ENCODE measurements at places on chromosomes 7 and 10.

GRCh38 chr10:77173615-77174461 is 463.8 kb downstream of the KCNMA1 start:
- peak; percentile 91 for DNase-seq

- no peak for DNase-seq
Measured at GRCh38 chr10:79269443-79269842, 77.8 kb upstream of the PPIF start.

- no peak for DNase-seq
Measured at GRCh38 chr10:117727421-117727820, 184.9 kb downstream of the EMX2 start.

DNA sequence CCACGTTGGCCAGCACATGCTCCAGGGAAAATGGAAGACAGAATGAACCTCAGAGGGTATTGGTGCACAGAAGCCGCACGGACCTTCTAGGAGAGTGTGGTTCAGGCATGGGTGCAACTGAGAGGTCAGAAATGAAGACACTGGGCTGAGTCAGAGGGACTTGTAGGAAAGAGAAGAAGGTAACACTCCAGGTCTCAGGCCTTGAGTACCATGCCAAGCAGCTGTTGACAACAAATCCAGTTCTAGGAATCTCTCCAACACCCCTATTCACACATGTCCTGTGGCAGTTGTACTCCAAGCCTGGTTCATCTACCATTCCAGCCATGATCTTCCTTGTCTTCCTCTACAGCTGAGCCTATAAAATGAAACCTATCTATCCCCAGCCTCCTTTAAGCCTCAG is 251.6 kb downstream of the USP6NL start:
- no peak for DNase-seq

DNA sequence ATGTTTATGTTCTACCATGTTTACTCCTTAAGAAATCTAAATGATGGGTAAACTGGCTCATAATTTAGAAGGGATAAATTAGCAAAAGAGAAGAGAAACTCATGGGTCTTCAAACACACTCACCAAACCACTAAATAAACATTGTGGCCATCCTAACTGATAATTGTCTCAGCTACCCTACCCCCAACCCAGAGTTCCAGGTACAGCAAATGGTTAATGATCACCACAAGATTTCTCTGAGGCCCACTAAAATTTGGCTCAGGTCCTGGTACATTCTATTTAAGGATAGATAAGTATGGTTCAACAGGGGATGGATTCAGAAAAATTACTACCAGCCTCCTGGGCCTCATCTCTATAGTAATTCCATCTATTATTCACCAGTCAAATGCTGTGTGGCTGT is 21.4 kb downstream of the SLC25A13 start:
- peak; percentile 15 for DNase-seq

GRCh38 chr7:140653319-140654108 is 12.9 kb upstream of the DENND2A start:
- peak; percentile 62 for DNase-seq

DNA sequence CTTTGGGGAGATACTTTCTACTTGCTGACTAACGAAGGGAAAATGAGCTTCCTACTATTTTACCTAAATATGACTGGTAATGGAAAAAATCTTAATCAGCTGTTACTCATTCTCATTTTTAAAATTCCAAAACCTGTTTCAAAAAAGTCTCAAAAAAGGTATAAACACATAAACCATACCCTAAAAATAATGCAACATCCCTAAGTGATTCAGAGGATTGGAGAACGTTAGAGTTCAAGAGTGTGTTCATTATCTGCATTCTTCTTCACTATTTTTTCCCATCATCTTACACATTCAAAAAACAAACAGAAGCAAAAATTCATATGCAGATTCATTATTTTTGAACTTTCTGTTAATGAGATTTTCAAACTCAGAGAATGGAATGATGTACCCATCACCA is 150.4 kb upstream of the GNAI1 start:
- DNase-seq, result no peak

DNA sequence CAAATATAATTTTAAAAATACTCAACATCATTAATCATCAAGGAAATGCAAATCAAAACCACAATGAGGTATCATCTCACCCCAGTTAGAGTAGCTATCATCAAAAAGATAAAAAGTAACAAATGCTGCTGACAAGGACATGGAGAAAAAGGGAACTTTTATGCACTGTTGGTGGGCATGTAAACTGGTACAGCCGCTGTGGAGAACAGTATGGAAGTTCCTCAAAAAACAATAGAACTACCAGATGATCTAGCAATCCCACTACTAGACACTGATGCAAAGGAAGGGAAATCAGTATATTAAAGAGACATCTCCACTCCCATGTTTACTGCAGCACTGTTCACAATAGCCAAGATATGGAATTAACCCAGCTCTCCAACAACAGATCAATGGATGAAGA is 384.5 kb downstream of the PLXDC2 start:
- peak; percentile 30 for DNase-seq

DNA sequence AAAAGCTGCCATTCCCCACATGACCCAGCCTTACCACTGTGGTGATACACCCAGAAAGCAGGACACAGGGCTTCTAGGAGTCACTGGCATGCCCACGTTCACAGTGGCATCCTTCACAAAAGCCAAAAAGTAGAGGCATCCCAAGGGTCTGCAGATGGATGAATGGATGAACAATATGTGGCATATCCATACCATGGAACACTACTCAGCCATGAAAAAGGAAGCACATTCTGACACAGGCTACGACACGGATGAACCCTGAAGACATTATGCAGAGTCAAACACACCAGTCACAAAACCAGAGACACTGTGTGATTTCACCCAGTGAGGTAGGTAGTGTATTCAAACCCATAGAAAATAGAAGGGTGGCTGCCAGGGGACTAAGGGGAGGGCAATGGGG is 104.7 kb upstream of the DDC start:
- no peak for DNase-seq

DNA sequence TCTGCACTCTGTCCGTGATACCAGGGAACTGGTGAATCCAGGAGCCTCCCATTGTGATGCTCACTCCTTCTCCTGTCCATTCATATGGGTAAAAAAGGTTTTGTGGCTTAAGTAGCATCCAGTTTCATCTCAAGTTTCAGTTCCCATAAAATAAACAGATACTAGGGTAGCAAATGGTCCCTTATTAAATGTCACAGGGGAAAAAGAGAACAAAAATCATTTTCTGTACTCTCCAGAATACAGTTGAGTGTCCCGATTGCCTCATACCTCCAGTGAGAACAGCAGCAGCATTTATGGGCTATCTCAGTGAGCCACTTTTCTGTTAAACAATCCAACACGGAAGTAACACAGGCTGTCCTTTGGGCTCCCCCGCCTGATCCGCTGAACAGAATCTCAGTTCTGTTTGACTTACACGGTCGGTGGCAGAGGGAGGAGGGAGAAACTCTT is 179.6 kb downstream of the CELF2 start:
- no peak for DNase-seq

DNA sequence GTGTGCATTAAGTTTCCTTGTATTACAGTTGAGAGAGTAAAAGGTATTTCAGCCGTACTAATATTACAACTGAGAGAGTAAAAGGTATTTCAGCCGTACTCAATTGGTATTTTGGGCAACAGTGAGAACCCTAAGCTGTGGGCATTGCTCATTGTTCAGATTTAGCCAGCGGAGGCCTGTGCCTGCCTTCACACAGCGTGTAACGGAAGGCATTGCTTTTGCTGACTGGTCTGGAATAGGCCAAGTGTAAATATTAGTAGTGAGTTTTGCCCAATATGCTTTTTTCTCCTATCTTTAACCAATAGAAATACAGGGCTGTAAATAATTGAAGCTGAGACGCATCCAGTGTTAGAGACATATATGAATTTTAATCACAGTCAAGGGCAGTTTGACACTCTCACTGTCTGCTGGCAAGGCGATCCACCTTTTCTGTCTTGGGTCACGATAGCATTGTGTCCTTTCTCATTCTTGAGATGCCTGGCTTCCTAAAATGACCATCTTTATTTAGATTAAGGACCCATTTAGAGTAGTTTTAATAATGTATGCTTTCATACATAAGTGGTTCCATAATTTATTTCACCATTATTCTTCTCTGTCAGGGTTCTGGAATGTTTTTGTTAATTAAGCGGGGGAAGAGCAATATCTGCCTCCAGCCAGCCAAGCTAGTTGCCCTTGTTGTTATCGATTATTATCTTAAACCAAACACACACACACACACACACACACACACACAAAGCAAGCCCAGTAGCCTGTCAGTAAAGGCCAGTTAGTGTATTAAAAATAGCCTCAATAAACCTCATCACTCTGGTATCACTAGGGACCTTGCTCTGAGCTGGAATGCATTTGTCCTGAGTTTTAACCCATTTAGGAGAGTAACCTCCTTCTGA is 130.7 kb downstream of the CELF2 start:
- no peak for DNase-seq

GRCh38 chr7:45610660-45611299 is 36.6 kb downstream of the ADCY1 start:
- DNase-seq, result no peak

DNA sequence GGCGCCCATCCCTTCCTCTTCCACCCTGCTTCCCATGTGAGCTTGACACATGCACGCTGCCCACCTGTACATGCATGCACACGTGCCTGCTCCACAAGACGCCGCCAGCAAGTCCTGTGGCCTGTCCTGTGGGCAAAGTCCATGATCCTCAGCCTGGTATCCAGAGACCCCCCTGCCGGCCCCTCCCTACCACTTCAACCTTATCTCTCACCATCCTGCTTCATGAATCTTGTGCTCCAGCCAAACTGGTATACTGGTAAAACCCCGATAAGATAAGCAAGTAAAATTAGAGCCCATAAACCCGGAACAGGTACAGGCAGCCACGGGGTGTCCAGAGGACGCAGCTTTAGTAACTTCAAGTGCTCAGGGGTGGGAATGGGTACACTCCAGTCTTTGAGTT is 11.8 kb upstream of the TBXAS1 start:
- DNase-seq, result peak; percentile 50

GRCh38 chr10:48554246-48554645 is 50.6 kb downstream of the ARHGAP22 start:
- DNase-seq, result no peak

DNA sequence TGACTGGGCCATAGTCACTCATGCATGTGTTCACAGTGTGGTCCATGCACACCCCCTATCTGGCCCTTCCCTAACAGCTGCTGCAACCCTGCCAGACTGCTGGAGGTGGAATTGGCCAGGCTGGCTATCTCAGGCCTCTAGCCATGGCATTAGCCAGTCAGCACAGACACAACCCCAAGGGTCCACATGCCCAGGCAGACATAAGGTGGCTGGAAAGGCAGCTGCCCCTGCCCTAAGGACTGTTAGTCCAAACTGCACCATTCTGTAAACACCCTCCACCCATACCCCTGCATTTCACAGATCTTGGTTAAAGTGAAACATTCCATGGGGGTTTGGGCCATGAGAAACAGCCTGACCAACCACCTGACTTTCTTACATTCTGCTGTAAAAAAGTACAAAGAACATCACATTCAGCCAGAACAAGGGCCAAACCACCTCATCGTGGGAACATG is 137.4 kb upstream of the KCNMA1 start:
- no peak for DNase-seq

GRCh38 chr10:47114680-47115186 is 185.3 kb upstream of the GDF10 start:
- DNase-seq, result no peak

- no peak for DNase-seq
Measured at GRCh38 chr7:126820925-126821324, 431.8 kb downstream of the GRM8 start.

GRCh38 chr7:37092548-37092947 is 356.1 kb downstream of the ELMO1 start:
- peak; percentile 62 for DNase-seq

- DNase-seq, result no peak
Measured at GRCh38 chr10:11299125-11299524, 281.5 kb downstream of the CELF2 start.

DNA sequence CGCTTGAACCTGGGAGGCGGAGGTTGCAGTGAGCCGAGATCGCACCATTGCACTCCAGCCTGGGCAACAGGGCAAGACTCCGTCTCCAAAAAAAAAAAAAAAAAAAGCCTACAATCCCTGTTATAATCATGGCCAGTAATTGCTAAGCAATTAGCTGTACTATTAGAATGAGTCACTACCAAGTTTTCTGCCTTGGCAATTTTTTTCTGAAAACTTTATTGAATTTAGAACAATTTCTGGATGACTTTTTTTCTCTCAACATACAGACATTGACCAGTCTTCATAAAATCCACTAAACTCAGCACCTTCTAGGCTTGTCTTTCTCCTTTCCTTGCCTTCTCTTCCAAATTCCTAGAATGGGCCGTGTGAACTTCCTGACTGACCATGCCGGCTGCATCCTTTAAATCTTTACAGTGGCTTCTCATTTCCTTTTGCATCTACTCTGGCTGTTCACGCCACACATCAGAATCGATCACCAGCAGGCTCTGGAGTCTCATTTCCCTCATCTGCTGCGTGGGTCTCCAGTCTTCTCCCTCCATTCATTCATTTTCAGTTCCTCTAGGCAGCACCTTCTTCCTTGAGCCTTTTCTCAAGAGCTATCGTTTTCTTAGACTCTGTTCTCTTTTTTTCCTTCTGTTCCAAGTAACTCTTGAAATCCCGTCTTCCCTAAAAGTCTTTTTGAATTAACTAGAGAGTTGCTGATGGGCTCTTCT is 107.9 kb downstream of the KAT6B start:
- no peak for DNase-seq

- peak; percentile 6 for DNase-seq
Measured at GRCh38 chr7:82172017-82172416, 271.6 kb downstream of the CACNA2D1 start.

GRCh38 chr7:46175221-46175620 is 254.1 kb upstream of the IGFBP3 start:
- DNase-seq, result no peak

- DNase-seq, result no peak
Measured at GRCh38 chr10:1266033-1266802, 210.0 kb downstream of the WDR37 start.

DNA sequence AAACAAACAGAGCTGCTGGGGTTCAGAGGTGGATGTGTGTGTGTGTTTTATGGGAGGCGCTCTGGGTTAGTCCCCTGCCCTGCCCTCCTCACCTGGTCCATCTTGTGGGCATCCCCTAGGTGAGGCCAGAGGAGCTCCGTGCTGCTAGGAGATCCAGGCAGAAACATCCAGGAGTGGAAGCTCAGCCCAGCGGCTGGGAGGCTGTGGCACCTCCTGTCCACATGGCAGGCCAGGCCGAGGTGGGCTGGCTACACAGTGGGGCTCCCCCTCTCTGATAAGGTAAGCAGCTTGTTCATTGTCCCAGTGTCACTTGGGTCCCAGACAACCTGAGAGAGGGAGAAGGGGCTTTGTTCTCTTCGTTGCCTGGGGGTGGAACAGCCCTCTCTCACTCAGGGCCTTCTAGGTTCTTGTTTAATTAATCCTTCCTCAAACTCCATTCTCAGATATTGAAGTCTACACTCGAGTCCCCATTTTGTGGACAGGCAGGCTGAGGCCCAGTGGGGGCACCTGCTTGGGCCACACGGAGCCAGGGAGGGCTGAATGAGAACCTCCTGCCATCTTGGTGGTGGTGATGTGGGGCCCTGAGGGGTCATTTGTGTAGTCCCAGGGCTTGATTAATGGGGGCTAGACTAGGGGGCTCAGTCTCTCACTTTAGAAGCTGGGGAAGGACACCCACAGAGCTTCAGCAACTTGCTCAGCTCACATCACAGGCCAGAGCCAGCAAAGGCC is 216.8 kb upstream of the GPR26 start:
- no peak for DNase-seq

GRCh38 chr7:64626083-64626469 is 39.9 kb upstream of the ZNF107 start:
- no peak for DNase-seq

- no peak for DNase-seq
Measured at GRCh38 chr10:79038841-79039201, 29.9 kb upstream of the ZMIZ1 start.

- DNase-seq, result no peak
Measured at GRCh38 chr10:78911533-78912340, 157.0 kb upstream of the ZMIZ1 start.
